ENCODE measurements at places on chromosomes 6 and 20.

DNA sequence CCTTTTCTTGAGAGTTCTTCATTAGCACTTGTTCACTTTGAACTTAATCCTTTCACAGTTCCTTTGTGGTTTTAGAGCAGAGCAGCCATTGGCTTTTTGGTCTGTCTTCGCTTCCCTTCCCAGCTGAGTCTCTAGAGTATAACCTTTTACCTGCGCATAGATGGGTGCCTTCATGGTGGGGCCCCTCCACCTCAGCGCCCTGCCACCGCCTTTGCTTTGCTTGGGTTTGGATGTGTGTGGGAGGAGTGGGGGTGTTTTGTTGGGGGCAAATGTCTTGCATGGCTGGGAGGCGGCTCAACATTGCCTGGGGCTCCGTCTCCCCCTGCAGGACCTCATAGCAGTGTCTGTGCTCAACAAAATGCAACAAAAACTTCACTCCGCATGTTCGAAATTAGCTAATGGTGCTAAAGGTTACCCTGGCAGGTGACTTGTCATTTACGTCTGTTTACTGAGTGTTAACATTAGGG is 11.9 kb downstream of the PYGB start:
- no peak for DNase-seq

GRCh38 chr6:147285087-147285855 is 81.1 kb downstream of the STXBP5 start:
- DNase-seq, result no peak

GRCh38 chr20:44843876-44844275 is 33.5 kb upstream of the RIMS4 start:
- no peak for DNase-seq

DNA sequence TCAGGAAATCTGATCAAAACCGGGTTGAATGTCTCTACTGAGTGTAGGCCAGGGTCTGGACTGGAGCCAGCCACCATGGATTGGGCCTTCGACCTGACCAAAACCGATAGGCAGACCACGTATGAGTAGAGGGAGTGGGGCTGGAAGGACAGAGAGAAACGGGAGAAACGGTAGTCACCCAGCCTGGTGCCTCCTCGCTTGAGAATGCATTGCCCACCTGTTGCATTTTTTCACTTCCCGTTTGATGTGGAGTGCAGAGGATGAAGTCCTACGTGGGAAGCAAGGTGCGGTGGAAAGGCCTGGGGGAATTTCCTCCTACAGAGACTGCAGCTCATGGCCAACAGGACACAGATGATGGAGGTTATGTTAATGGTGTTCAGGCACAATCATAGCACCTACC is 53.9 kb upstream of the ECI2 start:
- no peak for DNase-seq

DNA sequence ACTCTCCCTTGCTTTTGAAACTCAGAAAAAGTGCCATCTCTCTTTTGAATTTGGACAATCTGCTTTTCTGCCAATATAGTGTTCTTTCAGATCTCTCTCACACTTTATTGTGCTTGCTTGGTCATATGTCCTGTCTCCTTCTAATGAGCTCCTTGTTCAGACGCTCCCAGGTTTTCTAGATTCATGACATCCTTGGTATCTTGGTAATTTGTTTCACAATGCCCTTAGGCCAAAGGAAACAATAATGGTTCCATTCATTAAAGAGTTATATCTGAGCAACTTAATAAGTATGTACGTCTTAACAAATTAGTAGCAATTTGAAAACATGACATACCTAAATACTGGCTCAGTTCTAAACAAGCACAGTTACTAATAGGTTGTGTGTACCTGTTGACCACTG is 293.4 kb upstream of the SPTLC3 start:
- DNase-seq, result no peak

GRCh38 chr6:105433723-105434122 is 30.8 kb upstream of the PREP start:
- no peak for DNase-seq

DNA sequence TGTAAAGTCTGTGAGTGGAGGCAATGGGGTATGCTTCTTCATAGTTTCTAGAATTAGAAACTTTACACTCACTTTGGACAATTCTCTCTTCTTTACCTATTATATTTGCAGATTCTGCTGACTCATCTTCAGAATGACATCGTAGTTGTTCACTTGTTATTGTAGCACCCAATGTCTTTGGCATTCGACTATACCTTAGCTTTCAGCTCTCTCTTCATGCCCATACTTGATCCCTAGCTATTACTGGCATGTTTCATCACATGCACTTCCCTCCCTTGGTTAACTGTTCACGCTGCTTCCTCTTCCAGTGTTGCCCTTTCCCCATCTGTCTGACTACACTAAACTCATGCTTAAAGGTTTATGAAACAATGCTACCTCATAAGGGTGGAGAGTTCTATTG is 298.1 kb upstream of the TCF21 start:
- no peak for DNase-seq

- no peak for DNase-seq
Observed at GRCh38 chr20:33062105-33062824, 8.6 kb downstream of the BPIFB3 start.

GRCh38 chr6:81939766-81940165 is 187.3 kb upstream of the TENT5A start:
- no peak for DNase-seq

DNA sequence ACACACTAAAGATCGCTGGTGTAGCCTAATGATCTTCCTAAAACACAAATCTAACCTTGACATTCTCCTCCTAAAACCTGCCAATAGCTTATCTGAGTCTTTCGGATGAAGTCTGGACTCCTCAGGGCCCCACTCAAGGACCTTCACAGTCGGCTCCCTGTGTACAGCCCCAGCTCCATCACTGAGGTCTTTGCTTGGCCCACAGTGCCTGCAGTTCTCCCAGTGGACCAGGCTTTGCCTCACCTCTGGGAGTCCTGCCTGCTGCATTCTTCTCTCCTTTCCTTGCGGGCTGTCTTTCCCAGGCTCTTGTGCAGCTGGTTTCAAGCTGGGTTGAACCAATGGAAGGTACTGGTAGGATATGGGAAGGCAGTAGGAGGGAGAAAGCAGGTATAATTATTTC is 122.6 kb upstream of the FERMT1 start:
- DNase-seq, result no peak

GRCh38 chr20:11305406-11305805 is 612.3 kb upstream of the BTBD3 start:
- DNase-seq, result no peak

- no peak for DNase-seq
Observed at GRCh38 chr6:122180132-122180531, 219.3 kb upstream of the HSF2 start.

DNA sequence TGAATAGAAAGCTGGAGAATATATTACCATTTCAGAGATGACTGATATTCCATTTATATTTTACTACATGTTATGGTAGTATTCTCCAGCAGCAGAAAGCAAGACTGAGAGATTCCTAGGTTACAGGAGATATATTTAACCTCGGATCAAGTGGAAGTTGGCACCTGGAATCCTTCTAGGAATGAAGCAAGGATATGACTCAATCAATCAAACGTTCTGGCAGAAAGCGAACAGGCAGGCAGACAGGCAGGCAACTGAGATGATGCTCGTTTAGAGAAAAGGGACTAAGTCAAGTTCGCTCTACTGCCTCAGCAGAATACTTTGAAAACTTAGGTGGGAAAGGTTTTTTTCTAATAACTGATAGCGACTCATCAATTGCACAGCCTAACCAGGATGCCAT is 46.2 kb downstream of the PAK5 start:
- no peak for DNase-seq

DNA sequence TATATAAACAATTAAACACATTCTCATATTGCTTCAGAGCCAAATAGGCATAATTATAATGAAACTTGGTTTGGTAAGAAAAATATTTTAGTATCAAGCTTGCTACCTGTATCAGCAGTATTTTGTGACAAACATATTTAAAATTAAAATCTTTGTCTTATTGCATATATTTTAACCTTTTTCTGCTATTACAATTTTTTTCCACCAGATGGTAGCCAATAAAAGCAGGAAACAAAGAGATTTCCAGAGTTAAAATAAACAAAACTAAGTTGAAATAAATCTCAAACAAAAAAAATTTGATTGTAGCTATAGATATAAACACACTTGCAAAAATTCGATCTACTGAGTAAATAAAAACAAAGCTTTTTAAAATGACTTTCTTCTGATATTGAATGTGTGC is 491.3 kb upstream of the GJE1 start:
- DNase-seq, result no peak

GRCh38 chr6:15628499-15629131 is 34.2 kb downstream of the DTNBP1 start:
- DNase-seq, result peak; percentile 43

DNA sequence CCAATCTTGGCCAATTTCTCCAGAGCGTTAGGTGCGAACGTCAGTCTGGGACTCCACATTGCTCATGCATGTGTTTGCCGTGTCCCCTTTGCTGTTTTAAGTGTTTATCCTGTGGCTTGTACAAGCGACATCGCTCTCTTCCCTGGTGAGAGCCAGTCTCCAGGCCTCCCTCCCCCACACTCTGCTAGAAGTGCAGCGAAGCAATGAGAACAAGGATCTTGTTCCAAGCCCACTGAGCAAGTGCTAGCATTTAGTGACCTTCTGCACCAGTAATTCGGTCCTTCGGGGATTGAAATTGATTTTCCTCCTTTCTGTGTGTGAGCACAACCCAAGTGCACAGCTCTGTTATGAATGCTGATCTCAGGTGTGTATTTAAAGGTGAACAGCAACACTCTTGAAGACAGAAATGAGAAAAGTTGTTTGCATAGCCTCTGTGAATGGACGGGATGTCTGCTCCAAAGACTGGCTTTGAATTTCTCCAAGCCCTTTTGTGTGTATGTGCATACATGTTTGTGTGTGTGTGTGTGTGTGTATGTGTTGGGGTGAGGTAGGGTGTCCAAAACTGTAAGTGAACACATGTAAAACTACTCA is 29.0 kb downstream of the CD83 start:
- DNase-seq, result no peak

DNA sequence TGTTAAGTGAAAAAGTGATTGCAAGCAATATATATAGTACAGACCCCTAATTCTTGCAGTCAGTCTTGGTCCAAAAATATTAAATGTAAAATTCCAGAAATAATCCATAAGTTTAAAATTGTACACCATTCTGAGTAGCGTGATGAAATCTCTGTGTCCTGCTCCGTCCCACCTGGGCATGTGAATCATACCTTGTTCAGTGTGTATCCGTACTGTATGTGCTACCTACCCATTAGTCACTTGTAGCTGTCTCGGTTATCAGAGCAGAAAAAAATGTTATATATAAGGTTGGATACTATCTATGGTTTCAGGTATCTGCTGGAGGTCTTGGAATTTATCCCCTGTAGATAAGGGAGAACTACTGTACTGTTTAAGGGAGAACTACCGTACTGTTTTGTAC is 16.3 kb downstream of the IRAK1BP1 start:
- no peak for DNase-seq

GRCh38 chr6:52183131-52183713 is 3.0 kb upstream of the IL17A start:
- no peak for DNase-seq

DNA sequence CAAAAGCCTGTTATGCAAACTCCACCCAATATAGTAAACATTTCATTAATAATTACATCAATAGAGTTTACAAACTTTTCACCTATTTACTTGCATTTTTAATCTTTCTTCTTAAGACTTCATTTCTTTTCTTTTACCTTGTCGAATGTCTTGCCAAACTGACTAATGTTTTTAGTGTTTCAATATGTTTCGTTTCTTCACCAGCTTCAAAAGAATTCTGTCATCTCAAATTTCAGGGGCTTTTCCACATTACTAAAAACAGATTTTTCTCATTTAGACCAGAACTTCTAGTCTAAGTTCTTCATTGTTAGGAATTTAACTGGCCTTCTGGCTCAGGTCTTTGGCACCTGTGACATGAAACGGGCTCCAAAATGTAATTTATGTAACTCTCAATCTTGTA is 196.5 kb downstream of the ARHGAP18 start:
- DNase-seq, result no peak

DNA sequence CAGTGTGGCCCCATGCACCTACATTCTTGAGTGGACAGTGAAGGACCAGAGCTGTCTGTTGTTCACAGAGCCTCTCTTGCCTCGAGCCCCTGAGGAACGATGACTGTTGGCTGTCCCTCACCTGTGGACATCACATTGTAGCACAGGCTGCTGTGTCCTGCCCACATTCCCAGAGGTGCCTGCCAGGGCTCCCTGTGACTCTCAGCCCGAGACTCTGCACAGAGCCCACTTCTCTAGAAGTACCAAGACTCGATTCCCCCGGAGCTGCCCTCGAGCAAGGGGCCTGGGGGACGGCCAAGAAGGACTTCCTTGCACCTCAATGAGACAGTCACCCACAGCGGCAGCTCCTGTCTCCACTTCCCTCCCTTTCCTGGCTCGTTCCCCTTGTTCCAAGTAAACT is 28.6 kb upstream of the DLGAP4 start:
- DNase-seq, result no peak

All from stimulated activated CD8-positive, alpha-beta memory T cell treated with anti-CD3 and anti-CD28 coated beads, Interleukin-15, amount 100 ng/mL, for 48 hours (primary cell).